ENCODE measurements at places on chromosomes 13 and 19.

DNA sequence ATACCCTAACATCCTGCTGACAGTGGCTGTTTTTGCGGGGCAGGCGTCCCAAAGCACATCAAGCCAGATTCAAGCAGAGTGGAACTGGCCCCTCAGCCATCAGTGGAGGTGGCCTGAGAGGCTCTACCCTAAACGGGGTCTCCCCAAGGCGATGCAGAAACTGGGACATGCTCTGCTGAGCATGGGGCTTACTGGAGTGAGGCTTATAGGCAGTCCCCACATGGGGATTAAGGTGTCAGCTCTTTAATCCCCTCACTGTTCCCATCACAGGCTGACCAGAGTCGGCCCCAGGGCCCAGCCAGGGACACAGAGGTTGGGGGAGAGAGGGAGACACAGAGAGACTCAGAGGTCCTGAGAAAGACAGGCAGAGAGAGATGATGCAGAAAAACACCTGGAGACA is 17.0 kb downstream of the CYP2F1 start:
- DNase-seq, result no peak

DNA sequence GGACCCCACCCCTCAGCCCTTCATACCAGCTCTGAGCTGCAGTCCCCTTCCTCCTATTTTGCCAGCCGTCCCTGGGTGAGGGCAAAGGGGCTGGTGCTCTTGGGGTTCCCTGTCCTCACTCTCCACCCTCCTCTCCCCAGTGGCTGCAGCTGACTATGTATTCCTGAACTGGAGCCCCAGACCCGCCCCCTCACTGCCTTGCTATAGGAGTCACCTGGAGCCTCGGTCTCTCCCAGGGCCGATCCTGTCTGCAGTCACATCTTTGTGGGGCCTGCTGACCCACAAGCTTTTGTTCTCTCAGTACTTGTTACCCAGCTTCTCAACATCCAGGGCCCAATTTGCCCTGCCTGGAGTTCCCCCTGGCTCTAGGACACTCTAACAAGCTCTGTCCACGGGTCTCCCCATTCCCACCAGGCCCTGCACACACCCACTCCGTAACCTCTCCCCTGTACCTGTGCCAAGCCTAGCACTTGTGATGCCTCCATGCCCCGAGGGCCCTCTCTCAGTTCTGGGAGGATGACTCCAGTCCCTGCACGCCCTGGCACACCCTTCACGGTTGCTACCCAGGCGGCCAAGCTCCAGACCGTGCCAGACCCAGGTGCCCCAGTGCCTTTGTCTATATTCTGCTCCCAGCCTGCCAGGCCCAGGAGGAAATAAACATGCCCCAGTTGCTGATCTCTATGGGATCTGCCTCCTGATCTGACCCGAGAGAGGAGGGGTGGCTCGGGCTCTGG is 2.4 kb downstream of the COX7A1 start:
- DNase-seq, result no peak

DNA sequence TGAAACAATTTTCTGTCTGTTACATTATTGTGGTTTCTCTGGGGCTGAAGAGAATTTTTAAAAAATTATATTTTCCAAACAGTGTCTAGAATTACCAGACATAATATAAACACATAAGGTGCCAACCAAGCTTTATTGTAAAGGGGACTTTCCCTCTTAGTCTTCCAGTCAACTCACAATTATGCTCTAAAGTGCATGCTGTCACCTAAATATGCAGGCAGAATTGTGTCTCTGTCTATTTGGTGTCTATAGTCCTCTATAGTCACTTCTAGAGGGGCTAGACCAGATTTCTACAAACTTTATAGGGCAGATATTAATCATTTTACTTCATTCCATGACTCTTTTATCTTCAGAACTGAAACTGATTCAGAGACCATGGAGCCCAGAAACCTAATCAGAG is 12.8 kb downstream of the ZNF254 start:
- DNase-seq, result no peak

DNA sequence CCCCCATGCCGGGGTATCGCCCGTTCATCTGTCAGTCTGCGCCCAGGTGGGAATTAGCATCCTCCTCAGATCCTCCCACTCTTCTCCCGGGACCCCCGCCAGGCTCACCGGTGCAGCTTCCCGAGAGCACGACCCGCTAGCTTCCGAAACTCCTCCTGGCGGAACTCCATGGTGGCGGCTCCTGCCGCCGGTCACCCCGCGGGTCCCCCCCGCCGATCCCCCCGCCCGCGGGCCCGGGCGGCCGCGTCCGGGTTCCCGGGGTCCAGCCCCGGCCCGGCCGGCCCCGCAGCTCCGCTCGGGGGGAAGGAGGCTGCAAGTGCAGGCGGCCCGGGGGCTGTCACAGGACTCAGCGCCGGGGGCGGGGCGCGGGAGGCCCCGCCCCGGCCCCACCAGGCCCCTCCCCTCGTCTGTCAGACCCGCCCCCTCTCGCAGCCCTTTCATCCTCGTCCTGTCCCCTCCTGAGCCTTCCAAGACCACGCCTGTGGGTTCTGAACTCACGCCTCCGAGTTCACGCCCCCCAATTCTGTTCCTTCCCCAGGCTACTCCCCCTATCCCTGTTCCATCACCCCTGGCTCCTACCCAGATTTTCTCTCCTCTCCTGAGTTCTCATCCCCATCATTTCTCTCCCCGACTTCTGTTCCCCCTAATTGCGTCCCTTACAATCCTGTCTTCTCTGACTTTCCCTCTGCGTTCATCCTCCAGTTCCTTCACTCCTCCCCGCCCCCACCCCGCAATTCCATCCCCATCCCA is at the start of gene SLC17A7:
SLC17A7 (minus strand) TSS at position 318 of the 750 bp plus-strand sequence; CDS start at position 170, 148 bp downstream.
- peak; percentile 43 for DNase-seq

GRCh38 chr13:20395061-20395916 is 130.4 kb downstream of the CRYL1 start:
- DNase-seq, result no peak

DNA sequence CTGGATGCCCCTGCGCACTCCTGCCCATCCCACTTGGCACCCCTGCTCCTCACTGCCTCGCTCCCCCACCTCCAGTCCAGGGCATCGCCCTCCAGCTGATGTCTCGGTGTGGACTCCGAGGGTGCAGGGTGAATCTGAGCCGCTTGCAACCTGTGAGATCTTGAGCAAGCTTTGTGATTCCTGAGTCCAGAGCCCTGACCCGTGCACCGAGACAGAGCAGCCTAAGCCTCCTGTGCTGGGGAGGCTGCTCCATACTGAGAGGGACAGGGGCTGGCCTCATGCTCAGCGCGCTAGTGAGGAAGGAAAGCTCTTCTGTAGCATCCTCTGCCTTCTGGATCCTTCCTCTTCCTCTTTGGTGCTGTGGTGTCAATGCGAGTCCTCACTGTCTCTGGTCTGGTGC is 116.0 kb downstream of the TEX29 start:
- no peak for DNase-seq

- DNase-seq, result no peak
Observed at GRCh38 chr19:22608441-22608840, 25.7 kb upstream of the ZNF492 start.

- DNase-seq, result no peak
Observed at GRCh38 chr19:18120127-18120526, 22.5 kb downstream of the MAST3 start.
